ENCODE measurements at places on chromosomes 2 and 18.

- DNase-seq, result no peak
Observed at GRCh38 chr2:240458044-240458899, 22.8 kb downstream of the GPC1 start.

DNA sequence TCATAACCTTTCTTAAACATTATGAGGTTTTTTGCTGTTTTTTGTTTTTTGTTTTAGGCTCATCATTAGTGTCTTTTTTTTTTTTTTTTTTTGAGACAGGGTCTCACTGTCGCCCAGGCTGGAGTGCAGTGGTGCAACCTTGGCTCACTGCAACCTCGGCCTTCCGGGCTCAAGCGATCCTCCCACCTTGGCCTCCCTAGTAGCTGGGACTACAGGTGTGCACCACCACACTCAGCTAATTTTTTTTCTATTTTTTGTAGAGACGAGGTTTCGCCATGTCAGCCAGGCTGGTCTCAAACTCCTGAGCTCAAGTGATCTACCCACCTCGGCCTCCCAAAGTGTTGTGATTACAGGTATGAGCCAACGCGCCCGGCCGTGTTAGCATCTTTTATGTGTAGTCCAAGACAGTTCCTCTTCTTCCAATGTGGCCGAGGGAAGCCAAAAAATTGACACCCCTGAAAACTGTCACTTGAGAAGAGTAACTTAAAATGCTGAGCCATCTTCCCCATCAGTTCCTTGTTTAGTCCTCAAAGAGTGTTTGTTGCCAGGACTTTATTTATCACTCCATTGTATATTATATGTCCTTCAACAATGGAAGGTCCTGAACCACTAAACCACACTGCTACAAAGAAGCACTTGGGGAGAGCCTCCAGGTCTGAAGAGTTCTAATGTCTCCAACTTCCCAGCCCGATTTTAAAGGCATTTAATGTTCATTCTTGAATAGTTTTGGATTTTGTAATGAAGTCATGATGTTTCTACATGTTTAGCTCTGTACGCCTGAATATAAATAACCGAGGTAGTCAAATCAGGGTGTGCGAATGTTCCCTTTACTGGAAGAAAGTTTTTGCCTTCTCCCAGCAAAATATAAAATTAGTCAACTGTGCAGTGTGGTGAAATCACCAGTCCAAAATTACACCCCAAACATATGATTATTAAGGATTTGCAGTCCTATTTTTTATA is 26.4 kb downstream of the ZNF516 start:
- no peak for DNase-seq

GRCh38 chr2:112644155-112644932 is 1.4 kb upstream of the SLC20A1 start:
- peak; percentile 77 for DNase-seq

GRCh38 chr2:39140322-39140847 is 19.5 kb upstream of the SOS1 start:
- DNase-seq, result no peak

- DNase-seq, result no peak
Observed at GRCh38 chr2:160254189-160254762, 54.2 kb upstream of the ITGB6 start.

DNA sequence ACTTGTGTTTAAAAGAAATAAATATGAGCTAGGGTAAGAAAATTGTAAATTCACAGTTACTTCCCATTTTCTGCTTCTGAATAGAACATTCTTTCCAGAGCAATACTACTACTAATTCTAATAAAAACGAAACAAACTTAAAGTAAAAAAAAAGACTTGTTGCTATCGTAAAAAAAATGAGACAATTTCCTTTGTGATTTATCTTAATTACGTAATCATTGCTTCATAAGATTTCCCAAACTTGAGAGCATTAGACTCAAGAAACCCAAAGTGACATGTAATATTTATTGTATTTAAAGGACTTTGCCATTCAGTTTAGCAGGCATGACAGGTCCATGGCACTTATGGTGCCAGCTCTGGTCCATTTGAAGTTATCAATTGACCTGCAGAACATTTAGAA is 153.8 kb downstream of the AQP4 start:
- no peak for DNase-seq

- DNase-seq, result peak; percentile 52
Observed at GRCh38 chr2:230068651-230069055, at the start of gene SLC16A14. Gene SLC16A14 (minus strand): TSS chr2:230068924. CDS start chr2:230059352, 9,572 bp downstream.

GRCh38 chr2:138003411-138003810 is 39.1 kb downstream of the HNMT start:
- no peak for DNase-seq

- DNase-seq, result peak; percentile 10
Observed at GRCh38 chr2:203122317-203122986, 107.8 kb downstream of the NBEAL1 start.

DNA sequence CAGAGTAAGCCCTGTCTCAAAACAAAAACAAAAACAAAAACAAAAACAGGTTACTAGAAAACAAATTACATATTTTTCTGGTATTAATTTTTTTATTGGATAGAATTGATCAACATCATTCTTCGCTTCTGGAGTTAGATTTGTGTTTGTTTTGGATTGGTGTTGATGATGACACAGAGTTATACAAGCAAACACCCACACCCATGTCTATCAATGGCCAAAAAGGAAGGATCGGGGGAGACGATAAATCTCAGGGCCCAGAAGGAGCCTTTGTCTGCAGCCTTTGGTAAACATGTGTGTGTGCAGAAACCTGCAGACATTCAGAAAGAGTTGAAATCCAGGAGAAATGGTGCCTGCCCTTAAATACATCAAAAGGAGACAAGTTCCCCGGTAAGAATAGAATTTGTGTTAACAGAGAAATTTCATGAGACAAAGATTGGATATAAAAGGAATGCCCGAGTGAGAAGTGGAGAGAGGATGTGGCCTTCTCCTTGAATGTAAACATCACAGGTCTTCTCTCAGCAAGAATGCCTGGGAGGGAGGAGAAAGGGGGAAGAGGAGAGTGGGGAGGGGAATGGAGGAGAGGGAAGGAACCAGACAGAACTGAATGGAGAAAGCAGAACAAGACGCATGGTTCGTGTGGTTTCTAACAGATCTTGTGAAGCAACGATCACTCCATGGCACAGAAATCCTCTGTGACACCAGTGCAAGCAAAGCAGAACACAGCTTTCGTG is 40.4 kb upstream of the TMEM178A start:
- DNase-seq, result no peak

- no peak for DNase-seq
Observed at GRCh38 chr2:3954261-3954660, 250.9 kb downstream of the DCDC2C start.

DNA sequence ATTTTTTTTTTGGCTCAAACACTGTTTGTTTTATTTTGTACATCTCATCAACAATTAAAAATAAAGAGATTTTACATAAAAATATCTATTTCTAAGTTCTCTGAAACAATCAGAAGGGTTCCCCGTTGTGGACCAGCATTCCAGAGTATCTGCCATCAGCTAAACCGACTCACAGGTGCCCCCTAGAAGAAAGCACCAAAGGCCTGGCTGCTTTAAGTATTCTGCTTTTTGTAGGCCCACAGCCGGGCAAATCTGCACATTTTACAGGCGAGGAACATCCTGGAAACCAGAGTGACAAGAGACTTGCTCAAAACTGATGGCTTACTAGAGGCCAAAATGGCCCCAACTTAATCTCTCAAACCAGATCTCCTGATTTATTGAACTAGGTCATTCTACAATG is 82.2 kb upstream of the SETBP1 start:
- no peak for DNase-seq
